ENCODE measurements at places on chromosomes 7 and 10.

- DNase-seq, result peak; percentile 76
These were observed 24.2 kb upstream of the RASSF4 start for GRCh38 chr10:44935201-44935965.

GRCh38 chr10:12950583-12951128 lies 50.9 kb downstream of the CCDC3 start:
- no peak for DNase-seq

DNA sequence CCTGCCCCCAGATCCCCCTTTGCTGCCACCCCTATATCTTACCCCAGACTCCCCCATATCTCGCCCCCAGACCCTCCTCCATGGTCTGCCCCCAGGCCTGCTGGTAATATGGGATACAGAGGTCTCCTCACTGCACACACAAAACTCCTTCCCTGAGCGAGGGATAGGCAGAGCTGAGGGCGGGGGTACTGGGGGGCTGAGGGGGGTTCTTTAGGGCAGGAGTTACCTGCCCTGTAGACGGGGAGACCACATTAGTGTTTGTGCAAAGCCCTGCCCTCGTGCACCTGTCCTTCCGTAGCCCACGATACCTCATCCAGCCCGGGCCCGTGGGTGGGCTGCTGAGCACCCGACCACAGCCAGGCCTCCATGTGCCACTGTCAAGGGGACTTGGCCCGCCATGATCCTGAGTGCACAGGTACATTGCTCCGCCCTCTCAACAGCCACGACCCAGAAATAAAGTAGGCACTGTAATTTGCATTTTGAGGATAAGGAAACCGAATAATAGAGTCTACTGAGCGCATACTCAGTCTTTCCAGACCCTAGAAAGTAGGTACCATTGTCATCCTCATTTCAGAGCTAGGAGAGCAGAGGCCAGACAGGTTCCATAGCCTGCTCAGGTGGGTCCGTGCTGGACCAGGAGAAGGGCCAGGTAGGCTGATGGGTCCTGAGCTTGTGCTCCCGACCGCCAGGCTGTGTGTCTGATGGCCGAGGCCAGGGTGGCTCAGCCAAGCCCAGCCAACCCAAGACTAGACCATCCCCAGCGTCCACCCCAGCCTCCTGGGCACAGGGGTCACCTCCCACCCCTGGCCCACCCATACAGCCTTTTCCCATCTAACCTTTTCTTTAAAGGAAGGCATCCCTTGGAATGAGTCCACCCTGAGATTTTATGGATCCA lies 115.2 kb downstream of the LHPP start:
- DNase-seq, result no peak

DNA sequence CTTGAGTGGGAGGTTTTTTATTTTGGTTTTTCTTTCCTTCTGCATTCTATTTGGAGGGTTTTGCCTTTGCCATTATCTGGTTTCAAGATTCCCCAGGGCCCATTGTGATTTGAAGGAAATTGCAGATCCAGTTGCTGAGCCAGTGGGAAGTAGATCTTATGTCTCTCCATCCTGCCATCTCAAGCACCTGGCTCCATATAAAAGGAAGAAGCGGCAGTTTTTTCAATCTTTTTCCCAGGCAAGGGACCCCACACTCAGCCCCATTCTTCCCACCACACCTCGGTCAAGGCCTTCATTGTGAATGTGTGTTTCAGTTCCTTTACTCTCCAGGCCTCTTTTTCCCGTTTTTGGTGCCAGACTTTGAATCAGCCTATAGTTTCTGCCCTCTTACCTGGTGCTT lies 95.8 kb downstream of the MYO3A start:
- no peak for DNase-seq

- DNase-seq, result no peak
These were observed 43.2 kb downstream of the MCMBP start for GRCh38 chr10:119829429-119829828.

- no peak for DNase-seq
These were observed 267 bp downstream of the CALCR start for GRCh38 chr7:93574269-93574645.

DNA sequence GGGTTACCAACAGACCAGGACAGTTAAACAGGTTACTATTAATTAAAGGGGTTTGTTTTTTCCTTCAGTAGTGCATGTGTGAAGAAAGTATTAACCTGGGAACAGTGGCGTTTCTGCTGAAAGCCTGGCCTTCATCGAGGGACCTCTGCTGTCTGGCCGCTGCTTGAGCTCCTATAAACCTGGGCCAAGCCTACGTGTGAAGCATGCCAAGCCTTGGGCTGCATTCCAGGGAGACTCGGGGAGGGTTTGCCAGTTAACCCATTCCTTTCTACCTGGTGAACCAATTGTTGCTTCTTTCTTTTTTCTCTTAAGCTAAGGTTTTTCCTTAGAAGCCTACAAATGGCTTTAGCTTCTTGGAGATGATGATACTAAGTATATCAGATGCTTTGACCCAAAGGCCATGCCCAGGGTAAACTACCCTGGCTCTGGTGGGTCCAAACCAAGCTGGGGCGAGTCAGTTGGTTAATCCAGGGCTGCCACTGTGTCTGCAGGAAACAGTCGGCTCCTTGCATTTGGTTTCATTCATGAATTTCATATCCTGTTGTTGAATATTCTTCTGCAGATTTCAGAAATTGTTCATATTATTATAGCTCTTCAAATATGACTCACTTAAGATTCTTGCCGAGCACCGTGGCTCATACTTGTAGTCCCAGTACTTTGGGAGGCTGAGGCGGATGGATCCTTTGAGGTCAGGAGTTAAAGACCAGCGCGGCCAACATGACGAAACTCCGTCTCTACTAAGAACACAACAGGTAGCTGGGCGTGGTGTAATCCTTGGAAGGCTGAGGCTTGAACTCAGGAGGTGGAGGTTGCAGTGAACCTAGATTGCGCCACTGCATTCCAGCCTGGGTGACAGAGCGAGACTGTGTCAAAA lies 23.8 kb downstream of the PFKP start:
- peak; percentile 80 for DNase-seq
